ENCODE measurements at places on chromosomes 11 and 22.

- no peak for DNase-seq
These were observed 263.3 kb upstream of the PLET1 start for GRCh38 chr11:112523951-112524350.

- DNase-seq, result no peak
These were observed 346.8 kb upstream of the NARS2 start for GRCh38 chr11:78921509-78921908.

- no peak for DNase-seq
These were observed 35.9 kb downstream of the RPL3 start for GRCh38 chr22:39283322-39284141.

- DNase-seq, result no peak
These were observed 1.9 kb downstream of the CLTCL1 start for GRCh38 chr22:19289475-19290161.

GRCh38 chr22:25060522-25061071 is 108.1 kb downstream of the KIAA1671 start:
- DNase-seq, result peak; percentile 67

- DNase-seq, result no peak
These were observed 101.1 kb upstream of the CRYBB3 start for GRCh38 chr22:25098445-25099081.

GRCh38 chr11:97751952-97752351 is 1268.8 kb upstream of the CNTN5 start:
- no peak for DNase-seq

- DNase-seq, result no peak
These were observed 6.8 kb upstream of the LIF start for GRCh38 chr22:30253205-30253852.

- DNase-seq, result no peak
These were observed 609.7 kb downstream of the TBC1D22A start for GRCh38 chr22:47372111-47372581.

- no peak for DNase-seq
These were observed 42.3 kb upstream of the NFRKB start for GRCh38 chr11:129937592-129938238.

DNA sequence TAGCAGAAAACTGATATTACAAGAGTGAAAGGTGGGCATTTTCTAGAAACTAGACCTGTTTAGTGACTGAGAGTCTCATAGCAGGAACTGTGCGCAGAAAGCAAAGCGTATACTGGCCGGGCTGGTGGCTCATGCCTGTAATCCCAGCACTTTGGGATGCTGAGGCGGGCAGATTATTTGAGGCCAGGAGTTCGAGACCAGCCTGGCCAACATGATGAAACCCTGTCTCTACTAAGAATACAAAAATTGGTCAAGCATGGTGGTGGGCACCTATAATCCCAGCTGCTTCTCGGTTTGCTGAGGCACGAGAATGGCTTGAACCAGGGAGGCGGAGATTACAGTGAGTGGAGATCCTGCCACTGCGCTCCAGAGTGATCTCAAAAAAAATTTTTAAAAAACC is 1.8 kb upstream of the NUP98 start:
- DNase-seq, result no peak

DNA sequence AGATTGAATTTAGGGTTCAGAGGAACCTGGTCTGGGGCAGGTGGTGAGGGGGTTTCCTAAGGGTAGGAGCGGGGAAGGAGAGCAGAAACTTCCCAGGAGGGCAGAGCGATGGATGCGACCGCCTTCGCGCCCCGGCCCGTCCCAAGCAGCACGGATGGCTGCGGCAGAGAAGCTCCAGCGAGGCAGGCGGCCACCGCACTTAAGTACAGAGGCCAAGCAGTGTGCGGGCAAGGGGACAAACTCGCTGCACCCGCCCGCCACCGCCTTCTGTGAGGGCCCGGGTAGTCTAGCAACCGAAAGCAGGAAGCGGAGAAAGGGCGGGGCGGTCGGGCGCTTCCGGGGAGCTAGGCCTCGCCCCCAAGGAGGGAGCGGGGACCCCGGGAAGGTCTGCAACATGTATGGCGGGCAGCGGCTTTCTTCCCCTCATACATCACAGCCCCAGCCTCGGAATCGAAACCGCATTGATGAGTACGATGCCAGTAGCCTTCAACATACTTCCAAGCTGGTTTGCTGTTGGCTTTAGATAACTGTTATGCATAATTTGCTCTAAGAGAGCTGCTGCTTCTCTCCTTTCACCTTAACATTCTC is at the start of gene AGBL2:
AGBL2 (minus strand) TSS at position 288 of the 588 bp plus-strand sequence. CDS start 719 bp downstream, outside the sequence.
- DNase-seq, result peak; percentile 83

DNA sequence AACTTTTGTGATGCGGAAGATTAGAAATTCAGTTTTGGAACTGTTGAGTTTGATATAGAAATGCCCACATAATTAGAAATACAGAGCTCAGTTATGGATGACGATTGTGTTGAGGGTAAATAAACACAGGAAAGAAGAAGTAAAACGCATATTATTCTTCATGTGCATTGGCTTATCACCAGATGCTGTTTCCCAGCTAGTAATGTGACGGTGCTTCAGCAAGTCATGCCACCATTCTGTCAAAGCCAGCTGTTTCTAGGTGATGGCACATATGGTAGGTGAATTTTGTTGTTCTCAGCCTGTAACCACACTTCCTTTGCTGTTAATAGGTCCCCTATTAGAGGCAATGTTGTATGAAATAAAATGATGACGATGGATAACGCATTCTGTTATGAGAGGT is 68.9 kb downstream of the C11orf65 start:
- no peak for DNase-seq

DNA sequence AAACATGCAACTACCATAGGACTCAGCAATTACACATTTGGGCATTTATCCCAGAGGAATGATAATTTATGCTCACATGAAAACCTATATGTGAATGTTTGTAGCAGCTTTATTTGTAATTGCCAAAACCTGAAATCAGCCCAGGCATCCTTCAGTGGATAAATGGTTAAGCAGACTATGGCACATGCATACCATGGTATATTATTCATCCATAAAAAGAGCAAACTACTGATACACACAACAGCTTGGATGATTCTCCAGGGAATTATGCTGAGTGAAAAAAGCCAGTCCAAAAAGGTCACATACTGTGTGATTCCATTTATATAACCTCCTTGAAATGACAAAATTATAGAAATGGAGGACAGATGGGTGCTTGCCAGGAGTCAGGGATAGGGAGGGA is 86.7 kb downstream of the ALX4 start:
- no peak for DNase-seq

DNA sequence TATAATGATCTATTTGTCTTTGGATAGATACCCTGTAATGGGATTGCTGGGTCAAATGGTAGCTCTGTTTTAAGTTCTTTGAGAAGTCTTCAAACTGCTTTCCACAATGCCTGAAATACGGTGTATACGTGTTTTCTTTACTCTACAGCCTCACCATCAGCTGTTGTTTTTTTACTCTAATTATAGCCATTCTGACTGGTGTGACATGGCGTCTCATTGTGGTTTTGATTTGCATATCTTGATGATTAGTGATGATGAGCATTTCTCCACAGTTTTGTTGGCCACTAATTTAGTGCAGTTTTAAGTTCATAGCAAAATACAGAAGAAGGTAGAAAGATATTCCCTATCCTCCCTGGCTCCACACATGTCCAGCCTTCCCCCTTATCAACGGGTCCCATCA is 26.3 kb upstream of the VPREB1 start:
- no peak for DNase-seq

GRCh38 chr11:58451585-58451984 is 9.5 kb upstream of the OR5B12 start:
- DNase-seq, result no peak

DNA sequence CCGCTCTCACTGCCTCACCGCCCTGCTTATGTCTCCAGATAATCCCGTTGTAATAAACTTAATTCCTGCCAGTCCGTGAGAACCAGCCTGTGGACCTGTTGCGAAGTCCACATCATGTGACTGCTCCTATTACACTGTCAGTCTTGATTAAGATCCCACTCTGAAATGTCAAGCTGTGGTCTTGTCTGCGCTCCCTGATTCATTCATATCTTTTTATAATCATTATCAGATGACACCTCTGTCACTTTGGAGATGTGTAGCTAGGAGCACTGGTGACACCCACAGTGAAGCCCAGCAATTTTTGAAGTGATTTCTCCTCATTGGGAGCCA is 377.3 kb downstream of the TBC1D22A start:
- no peak for DNase-seq

Measured in stimulated activated CD4-positive, alpha-beta T cell treated with anti-CD3 and anti-CD28 coated beads, Interleukin-4, amount 100 ng/mL, for 24 hours (primary cell).